ENCODE measurements at places on chromosomes 12 and 14.

- DNase-seq = no peak
Observed at GRCh38 chr14:88950069-88950468, 125.6 kb downstream of the TTC8 start.

GRCh38 chr14:68661226-68662225 is 131.3 kb downstream of the ZFP36L1 start:
- DNase-seq = no peak

DNA sequence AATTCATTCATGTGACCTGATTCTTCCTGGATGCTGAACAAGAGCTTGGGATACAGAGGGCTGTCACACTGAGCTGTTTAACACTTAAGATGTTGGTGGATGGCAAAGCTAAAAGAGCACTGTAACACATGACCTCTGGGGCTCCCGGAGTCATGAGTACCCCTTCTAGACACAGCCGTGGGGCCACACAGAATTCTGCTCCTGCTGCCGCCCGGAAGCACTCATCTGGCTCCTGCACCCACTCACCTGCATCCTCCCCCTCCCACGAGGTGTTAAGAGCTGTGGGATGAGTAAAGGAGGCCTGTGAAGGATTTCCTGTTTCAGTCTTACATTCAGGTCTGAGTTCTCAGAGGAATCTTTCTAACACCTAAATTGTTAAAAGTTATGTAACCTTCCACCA is 78.0 kb upstream of the SSTR1 start:
- DNase-seq = no peak

DNA sequence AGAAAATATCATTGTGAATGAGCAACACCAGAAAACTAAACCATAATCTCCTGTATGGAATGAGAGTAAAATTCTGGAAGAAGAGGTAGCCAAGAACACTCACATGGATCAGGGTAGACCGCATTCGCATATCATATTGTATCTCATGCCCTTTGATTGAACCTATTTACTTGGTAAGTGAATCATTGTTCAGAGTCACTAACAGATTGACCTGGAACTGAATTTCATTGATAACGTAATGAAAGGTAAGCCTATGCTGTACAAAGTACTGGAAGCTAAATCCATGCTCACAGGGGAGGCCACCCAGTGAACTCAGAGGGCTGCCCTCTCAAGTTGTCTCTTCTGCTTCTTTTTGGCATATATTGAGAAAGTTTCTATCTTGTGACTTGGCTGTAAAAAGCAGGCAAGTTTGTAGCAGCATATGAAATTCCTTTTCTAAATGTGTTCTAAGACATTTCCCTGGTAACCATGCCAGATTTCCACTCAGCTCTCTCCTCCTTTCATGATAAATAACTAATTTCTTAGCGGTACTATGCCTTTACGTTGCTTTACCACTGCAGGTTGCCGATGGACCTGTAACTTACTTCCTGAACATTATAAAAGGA is 91.4 kb downstream of the PLCZ1 start:
- DNase-seq = no peak

DNA sequence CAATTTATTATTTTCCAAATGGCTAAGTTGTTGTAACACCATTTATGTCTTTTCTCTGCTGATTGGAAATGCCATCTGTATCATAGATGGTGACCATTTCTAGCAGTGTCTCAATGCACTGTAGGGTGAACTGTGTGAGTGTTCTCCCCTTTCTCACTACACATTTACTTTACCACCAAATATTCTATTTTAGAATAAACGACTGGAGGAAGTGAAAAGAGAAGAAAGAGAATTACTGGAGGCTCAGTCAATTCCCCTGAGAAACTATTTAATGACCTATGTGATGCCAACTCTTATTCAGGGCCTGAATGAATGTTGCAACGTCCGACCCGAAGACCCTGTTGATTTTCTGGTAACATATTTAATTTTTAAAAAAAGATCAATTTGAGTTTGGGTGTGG is 15.5 kb upstream of the PAPOLA start:
- DNase-seq = no peak

- DNase-seq = no peak
Observed at GRCh38 chr12:6978611-6979011, 7.9 kb downstream of the EMG1 start.

DNA sequence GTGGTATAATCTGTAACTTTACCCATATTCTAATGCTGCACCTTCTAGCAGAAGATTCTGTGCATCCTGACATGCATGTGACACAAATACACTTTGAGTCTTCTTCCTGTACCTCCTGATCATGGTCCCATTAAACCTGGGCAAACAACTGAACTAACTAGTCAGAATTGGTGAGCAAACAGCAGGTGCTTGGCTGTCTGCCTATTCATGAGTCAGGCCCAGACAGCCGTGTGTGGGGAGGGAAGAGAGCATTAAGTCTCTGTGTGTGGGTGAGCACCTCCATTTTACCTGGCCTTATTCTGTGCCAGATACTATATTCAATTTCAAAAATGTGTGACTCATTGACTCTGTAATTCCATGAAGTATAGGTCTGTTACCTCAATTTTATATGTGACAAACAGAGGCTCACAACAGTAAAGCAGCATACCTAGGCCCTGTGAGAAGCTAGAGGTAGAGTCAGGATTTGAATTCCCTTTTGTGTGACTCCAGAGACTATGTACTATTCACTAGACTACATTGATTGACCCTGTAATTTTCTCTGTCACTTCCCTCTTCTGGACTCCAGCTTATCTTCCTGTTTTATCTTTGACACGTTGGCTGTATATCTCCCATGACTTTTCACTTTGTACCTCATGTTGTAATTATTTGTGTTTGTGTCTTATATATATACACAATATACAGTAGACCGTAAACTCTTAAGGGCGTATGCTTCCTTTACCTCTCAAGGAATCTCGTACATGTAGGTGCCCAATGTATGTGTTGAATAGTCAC is 32.2 kb downstream of the SUSD6 start:
- peak; percentile 96 for DNase-seq

- no peak for DNase-seq
Observed at GRCh38 chr14:35470755-35471154, 63.2 kb upstream of the INSM2 start.

- DNase-seq = peak; percentile 97
Observed at GRCh38 chr12:132429946-132430643, 59.9 kb upstream of the FBRSL1 start.

- no peak for DNase-seq
Observed at GRCh38 chr12:10354071-10354470, 35.8 kb downstream of the KLRK1 start.

DNA sequence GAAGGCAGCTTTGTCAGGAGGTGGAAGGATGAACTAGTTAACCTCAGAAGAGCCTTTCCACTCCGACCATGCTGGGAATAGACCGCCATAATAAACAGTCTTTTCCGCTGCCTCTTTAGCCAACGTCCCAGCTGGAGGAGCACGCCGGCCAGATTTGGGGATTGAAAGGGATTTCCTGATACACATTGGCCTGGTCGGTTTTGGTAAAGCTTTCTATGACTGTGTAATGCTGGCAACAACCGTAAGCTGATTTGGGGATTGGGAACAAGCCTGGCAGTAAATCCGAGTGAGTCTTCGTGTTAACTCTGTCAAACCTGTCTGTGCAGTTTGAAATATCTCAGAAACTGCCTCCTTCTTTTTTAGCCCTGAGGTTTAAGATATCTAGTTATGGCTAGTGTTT is 87.0 kb downstream of the DAD1 start:
- no peak for DNase-seq

- DNase-seq = no peak
Observed at GRCh38 chr14:65115615-65116014, 13.3 kb upstream of the MAX start.

DNA sequence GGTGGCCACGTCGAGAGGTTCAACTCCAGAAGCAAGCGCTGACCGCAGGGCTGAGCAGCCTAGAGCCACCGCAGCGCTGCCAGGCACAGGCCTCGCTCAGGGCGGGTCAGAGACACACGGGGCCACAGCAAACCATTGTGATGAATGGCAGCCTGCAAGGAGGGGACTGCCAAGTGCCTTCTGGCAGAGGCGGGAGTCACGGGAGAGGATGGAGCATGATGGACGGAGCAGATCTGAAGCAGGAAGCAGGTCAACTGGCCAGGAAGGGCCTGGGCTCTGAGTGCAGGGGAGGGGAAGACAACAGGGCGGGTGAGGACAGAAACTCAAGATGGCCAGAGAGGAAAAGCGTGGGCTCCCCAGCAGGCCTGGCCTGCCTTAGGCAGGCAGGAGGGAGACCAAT is 49.8 kb downstream of the CDC42BPB start:
- DNase-seq = no peak

- DNase-seq = no peak
Observed at GRCh38 chr12:94123127-94123526, 25.2 kb upstream of the PLXNC1 start.

- DNase-seq = no peak
Observed at GRCh38 chr14:24145690-24146452, 539 bp downstream of the PSME2 start.

DNA sequence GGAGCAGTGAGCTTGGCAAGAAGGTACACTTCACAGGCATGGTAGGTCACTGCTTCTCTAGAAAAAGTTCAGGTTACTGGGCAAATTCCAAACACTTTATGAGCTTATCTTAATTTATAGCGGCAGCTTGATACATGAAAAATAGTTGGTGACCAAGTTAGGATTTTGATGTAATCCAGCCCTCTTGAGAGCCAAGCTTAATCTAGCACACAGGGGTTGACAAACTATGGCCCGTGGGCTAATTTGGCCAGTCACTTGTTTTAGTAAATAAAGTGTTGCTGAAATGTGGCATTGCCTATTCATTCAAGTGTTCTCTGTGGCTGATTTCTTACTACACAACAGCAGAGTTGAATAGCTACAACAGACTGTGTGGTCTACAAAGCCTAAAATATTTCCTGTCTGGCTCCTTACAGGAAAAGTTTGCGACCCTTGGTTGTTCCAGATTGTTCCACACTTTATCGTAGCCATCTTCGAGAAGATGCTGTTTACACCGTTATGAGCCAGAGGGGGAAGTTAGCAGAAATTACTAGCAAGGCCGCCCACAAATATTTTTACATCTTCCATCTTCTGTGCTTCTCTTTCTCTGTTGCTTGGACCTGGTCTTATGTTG is 120.9 kb downstream of the DAAM1 start:
- DNase-seq = no peak

DNA sequence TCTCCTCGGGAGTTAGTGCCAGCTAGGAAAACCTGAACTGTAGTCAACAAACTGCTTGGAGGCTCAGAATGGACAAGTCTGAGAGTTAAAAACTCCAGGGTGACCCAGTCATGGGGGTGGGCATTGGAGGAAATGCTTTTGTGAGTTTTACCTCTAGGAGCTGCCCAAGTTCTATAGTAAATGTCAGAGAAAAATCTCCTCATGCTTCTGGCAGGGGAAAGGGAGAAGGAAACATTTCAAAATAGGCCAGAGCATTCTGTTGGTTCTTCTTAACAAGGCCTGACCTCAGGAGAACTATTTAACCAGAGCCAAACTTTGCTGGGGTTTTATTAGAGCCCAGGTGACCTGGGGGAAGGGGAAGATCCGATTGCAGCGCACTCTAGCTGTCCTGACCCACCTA is 12.3 kb downstream of the NINJ2 start:
- no peak for DNase-seq

DNA sequence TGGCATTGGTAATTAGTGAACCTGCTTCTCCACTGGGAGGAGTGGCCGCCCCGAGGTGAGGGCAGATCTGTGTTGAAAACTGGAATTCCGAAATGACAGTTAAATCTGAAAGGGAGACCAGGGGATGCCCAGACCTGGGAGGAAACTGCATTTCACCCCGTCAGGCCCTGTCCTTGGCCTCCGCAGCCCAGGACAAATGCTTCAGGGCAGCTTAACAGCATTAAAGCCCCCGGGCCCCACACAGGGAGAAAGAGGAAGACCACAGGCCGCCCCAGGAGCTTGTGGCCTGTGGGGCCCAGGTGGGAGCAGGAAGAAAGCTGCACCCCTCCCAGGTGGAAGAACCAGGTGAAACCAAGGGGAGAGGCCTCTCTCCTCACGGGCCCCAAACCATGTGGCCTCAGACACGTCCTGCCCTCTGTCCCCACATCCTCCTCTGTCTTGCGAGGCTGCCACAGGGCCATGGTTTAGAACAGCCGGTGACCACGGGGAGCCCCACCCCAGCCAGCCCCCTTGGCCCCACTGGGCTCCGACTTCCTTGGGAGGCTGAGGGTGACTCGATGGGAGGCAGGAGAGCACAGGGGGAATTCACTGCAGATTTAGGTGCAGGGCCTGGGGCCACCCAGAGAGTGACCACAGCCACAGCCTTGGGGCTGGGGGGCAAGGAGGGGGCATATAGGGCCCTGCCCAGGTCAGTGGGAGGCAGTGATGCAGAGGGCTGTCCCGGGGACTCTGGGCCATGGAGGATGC is 265.4 kb downstream of the ADGRD1 start:
- no peak for DNase-seq

DNA sequence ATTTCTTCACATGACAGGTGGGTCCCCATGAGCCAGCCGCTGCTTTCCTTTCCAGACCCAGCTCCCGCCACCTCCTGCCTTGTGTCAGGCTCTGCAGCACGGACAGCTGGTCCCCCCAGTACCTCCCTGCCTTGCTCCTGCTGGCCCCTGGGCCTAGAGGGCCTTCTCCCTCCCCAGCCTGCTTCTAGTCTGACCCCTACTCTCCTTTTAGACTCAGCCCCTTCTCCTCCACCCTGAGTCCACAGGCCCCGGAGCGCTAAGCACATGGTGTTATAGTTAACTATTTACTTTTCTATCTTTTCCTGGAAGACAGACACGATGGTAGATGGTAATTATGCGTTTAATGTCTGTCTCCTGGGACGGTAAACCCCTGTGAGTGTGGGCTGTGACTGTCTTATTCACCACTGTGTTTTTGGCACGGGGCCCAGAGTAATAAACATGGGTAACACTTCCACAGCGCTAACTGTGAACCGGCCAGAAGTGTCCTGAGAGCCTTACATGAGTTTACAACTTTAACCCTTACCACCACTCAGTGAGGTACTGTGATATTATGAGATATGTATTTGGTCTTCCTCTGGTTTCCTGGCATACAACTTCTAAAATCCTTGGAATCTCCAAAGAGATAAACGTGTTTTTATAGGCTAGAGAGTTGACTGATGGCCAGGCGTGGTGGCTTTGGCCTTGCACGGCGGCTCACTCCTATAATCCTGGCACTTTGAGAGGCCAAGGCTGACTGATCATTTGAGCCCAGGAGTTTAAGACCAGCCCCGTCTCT is 41.2 kb downstream of the DGLUCY start:
- DNase-seq = peak; percentile 72

GRCh38 chr12:17322090-17322489 is 716.1 kb upstream of the LMO3 start:
- DNase-seq = no peak

GRCh38 chr14:95255013-95255412 is 64.7 kb downstream of the CLMN start:
- DNase-seq = no peak

GRCh38 chr12:46649433-46649832 is 176.4 kb downstream of the SLC38A4 start:
- DNase-seq = no peak

Measured in SHP77 treated with DMSO at 0.1 percent for 48 hours (cell line).